ENCODE measurements at places on chromosomes 4 and X.
A peak's percentile ranks its signal among the peaks of the same experiment; 100 is the strongest.

- no peak for DNase-seq
These were observed 184.9 kb downstream of the KIT start for GRCh38 chr4:54842656-54843055.

GRCh38 chrX:10246846-10247245, 90.1 kb downstream of the CLCN4 start:
- no peak for DNase-seq

GRCh38 chrX:101408532-101408841, 465 bp downstream of the HNRNPH2 start:
- no peak for DNase-seq

DNA sequence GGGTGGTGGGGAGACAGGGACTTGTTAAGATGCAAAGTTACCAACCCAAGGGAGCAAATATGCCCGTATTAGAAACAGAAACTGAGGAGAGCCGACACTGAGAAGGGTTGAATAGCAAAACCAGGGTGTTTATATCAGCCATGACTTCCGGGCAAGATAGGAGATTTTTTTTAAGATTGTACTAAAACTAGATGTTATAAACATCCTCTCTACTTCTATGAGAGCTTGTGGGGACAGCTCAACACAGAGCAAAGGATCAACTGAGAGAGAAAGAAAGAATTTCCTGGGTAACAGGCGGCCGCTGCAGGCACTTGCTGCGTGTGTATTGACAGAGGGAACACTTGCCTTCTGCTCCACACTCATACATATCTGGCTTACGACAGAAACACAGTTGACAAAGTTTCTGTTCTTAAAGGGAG, 49.1 kb upstream of the FBXW7 start:
- peak; percentile 15 for DNase-seq

DNA sequence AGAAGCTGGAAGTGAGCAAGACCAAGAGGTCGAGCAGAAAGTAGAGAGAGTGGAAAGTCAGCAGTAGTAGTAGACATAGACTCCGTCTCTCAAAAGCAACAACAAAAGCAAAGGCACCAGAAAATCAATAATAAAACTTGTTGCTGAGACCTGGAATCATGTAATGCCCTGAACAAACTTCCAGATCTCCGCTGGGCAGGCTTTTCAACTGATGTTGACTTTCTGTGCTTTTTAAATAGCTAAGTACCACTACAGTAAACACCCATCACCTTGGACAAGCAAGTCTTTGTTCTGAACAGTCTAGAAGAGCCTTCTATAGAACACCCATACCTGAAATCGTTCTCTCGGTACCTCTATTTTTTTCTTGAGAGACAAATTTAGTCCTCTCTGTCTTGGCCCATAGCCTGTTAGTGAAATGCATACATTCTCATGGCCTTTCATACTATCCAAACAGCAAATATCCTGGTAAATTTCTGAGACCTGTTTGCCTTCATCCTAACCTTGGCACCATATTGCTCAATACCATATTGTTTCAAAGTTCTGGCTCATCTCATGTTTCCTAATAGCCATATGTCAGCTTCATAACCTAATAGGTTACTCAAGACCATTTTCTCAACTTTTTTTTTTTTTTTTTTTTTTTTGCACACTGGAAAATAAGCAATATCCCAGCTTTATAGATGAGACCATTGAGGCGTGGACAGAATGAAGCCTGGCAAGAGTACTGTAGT, 200.6 kb upstream of the RBPJ start:
- DNase-seq: no peak

- DNase-seq: no peak
These were observed 36.5 kb downstream of the SH3RF1 start for GRCh38 chr4:169234137-169234855.

- no peak for DNase-seq
These were observed 232.2 kb downstream of the IDS start for GRCh38 chrX:149272690-149273463.

DNA sequence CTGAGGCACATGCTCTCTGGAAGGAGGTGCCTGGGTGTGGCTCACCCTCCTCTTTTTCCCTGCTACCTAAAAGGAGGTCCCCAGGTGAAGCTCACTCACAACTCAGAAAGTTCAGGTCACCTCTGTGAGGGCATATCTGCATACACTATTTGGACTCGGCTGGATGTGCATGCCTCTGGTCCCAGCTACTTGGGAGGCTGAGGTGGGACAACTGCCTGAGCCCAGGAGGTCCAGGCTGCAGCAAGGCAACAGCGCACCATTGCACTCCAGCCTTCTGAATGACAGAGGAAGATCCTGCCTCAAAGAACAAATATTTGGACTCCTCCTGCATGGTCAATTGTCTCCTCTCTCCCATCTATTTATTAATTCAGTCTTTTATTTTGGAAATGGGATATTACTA, 46.4 kb downstream of the CPLX1 start:
- no peak for DNase-seq

DNA sequence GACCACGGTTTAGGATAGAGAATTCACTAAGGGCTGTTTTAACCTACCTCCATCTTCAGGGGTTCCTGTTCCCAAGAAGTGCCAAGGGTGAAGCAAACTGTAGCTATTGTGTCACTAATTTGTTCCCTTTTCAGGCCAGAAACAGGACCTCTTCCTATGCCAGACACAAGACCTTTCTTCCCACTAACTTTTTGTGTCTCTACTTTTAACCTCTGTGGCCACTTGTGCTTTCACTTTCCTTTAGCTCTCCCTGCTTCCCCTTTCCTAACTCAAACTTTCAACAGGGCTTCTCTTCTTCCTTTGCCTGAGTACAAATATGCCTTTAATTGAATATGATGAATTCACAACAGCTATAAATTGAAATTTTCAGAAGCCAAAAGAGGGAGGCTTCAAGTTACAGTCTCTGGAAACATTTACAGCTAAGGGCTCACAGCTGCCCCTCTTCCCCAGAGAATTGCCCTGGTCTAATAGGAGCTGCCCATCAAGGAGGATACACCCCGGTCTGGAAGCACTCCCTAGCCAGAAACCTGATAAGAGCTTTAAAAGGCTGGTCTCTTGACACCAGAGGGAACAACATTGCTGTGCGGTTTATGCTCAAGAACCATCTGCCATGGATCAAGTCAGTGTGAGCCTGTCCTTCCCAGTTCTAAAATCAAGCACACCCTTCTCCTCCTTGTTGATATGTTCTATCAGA, 61.7 kb upstream of the PLS3 start:
- DNase-seq: no peak

DNA sequence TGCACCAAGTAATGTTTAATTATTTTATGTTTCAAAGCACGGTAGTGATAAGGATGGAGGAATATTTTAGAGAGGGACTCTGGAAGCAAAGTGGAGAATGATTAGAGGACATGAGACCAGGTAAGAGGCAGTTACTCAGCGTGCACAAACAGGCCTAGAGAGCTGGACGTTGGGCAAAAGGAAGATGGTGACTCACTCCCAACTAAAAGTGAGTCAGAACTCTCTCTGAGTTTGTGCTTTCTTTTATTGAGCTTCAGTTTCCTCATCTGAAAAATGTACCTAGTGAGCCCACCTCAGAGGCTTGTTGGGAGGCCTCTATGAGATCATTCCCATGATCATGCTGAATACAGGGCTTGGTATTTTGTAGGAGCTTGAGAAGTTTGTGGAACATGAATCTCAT, 1.6 kb upstream of the ZC4H2 start:
- no peak for DNase-seq

DNA sequence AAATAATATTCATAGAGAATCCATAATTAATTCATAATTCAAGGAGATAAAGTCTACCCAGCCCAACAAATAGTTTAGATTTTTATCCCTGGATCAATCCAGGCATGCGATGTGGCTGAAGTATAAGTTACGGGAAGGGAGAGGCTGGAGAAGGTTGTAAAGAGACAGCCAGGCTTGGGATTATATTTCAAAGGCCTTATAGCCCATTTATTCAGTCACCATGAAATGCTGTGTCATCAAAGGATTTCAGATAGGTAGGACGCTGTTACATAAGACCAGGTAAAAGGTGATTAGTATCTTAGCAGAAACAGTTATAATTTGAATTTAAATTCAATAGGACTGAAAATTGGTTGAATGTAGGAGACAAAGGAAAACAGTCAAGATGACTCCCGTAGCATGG, 73.0 kb upstream of the NFKB1 start:
- DNase-seq: no peak

GRCh38 chrX:104679175-104679574, 113.2 kb downstream of the IL1RAPL2 start:
- DNase-seq: no peak

Data from B cell (primary cell).